ENCODE measurements at places on chromosomes 12 and 14.

- no peak for DNase-seq
Measured at GRCh38 chr12:12230275-12230674, 36.6 kb downstream of the LRP6 start.

GRCh38 chr12:14896521-14897169, 11.0 kb upstream of the MGP start:
- DNase-seq: no peak

- no peak for DNase-seq
Measured at GRCh38 chr14:49008363-49008762, 577.8 kb downstream of the RPS29 start.

DNA sequence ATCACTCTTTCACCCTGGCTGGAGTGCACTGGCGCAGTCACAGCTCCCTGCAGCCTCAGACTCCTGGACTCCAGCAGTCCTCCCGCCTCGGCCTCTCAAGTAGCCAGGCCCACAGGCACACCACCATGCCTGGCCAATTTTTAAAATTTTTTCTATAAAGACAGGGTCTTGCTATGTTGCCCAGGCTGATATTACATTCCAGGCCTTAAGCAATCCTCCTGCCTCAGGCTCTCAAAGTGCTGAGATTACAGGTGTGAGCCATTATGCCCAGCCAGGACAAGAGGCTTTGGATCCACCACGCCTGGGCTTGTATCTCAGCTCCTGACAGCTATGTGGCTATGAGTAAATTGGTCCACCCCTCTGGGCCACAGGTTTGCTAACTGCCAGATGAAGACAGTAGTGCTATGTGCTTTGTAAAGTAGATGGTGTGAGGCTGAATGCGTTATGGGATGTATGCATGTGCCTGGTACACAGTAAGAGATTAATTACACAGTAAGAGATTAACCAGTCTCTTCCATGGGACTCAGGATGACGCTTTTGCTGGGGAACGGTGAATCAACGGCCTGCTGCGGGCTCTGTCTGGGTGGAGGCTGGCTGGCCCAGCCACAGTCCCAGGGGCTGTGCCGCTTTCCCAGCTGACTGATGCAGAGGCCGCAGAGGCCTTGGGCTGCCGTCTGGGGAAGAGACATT, 53.3 kb upstream of the NCOR2 start:
- no peak for DNase-seq

GRCh38 chr12:32052212-32052713, 54.4 kb upstream of the BICD1 start:
- no peak for DNase-seq

DNA sequence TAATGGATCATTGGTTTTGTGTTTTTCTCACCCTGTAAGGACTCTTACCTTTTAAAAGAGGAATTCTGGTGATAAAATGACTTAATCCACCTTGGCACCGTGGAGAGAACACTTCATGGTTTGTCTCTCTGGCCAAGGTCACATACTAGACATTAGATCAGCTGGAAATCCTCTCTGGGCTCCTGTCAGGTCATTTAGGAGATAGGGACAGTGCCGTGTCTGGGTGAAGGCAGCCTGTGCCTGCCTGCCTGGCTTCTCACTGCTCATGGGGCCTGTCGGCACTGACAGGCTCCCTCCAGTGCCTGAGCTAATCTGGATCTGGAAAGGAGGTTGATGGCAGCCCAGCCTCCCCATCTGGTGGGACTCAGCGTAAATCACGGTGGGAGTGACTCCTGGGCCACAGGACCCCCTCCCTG, 5.7 kb downstream of the CRADD start:
- no peak for DNase-seq

DNA sequence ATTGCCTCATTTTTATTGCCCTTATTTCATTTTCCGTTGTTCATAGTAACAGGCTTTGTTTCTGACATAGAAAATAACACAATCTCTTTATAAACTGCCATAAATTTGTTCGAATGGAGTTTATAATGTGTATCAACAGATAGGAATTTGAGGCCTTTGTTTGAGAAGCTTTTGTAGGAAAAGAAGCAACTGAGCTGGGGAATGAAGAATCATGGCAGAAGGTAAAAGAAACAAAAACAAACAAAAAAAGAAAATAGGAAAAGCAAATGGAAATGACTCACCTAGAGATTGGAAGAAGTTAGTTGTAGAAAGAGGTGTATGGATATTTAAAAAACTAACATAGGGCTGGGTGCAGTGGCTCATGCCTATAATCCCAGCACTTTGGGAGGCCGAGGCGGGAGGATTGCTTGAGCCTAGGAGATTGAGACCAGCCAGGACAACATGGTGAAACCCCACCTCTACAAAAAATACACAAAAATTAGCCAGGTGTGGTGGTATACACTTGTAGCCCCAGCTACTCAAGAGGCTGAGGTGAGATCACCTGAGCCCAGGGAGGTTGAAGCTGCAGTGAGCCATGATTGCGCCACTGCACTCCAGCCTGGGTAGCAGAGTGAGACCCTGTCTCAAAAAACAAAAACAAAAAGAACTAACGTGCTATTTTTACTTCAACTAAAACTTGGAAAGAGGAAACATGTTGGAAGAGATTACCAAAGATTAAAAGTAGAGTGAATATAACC, 523 bp upstream of the REP15 start:
- DNase-seq: no peak

GRCh38 chr12:7047306-7047705, 13.2 kb upstream of the C1S start:
- no peak for DNase-seq

DNA sequence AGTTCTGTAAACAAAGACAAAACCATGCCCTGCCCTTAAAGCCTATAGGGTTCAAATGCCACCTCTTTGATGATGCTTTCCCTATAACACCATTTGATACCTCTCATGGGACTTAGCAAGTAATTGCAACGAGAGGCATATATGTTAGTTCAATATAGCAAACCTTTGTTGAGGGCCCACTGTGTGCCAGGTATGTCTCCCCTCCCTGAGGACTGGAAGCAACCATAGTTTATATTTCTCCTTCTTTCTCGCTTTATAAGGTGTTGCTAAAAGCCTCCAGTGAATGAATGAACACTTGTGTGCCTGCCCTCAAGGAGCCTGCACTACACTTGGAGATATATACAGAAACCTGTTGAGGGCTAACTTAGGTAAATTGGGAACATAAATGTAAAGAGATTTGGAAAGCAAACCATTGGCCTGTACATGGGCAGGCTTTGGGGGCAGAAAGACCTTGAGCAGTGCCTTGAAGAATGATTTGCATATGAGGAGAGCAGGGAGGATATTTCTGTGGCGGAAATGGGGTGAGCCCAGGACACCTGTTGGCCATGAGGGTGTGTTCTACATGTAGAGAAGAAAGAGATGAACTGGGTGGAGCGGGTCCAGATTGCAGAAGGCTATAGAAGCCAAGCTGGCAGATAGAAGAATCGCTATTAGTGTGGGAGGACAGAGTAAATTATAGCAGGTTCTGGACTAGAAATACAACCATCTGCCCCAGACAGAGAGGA, 1.8 kb upstream of the CKAP4 start:
- no peak for DNase-seq

DNA sequence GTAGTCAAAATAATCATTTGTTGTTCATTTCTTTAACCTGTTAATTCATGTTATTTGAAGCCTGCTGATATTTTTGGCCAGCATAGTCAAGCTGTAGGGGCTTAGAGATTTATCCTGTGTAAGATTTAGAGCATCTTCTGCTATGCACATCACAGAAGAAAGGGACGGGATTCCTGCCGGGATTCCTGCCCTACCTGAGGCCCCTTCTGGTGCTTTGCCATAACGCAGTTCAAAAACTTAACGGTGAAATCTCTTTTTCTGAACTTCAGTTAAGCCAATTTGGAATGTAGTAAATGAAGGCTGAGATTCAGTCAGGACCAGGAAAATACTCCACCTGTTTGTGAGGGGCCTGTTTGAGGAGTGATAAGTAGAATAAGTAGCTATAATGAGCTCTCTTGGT, 50.7 kb upstream of the TMEM260 start:
- no peak for DNase-seq

Measured in NCI-H1436 treated with DMSO at 0.1 percent for 48 hours (cell line).